ENCODE measurements at places on chromosomes 7 and 10. TPM values are rescaled to one million over a fixed set of nuclear protein-coding genes. Genes with fewer than 3 reads are reported as not detected.

GRCh38 chr7:73433924-73434700, 534 bp downstream of the FZD9 start:
- peaks cover 8% of the 10 kb centered on the region for H3K4me1 ChIP-seq
- H3K4me3 ChIP-seq, result peak overlapping the region; percentile 42
- no peaks in the 10 kb centered on the region for H3K36me3 ChIP-seq

DNA sequence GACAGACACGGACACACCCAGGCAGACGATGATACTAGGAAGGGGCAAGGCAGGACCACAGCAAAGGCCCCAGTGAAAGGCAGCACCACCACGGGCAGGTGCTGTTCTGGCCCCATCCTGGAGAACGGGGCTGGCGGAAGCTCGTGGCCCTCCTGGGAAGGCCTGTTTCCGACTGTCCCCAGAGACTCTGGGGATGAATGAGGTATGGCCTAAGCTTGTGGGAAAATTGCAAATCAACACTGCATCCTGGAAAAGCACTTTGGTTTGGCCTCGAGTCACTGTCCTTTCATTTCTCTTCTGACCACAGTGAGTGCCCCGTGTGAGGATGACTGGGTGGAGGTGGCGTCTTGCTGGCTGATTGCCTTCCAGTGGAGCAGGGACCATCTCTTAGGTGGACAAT, 81.6 kb upstream of the ANLN start:
- H3K36me3 ChIP-seq, result no peaks in the 10 kb centered on the region
- H3K4me1 ChIP-seq, result peaks cover 24% of the 10 kb centered on the region
- peaks cover 14% of the 10 kb centered on the region for H3K27me3 ChIP-seq
- no peak overlapping the region for H3K4me3 ChIP-seq
- no peak overlapping the region for H3K27ac ChIP-seq

DNA sequence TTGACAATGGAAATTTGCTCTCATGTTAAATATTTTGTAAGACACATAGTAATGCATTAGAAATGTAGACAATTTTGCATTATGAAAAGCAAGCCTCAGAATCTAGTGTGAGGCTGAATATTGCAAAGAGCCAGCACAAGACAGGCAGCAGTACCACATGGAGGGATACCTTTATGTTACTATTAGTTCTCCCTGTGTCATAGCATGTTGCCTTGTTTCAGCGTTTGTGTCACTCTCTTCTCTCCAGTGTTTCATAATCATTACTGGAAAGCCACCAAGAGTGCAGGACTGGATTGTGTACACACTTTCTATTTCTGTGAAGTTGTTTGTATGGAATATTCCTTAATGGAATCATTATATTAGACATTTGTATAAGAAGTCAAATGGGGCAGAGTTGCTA, 8.5 kb downstream of the AHR start:
- H3K4me1 ChIP-seq, result no peaks in the 10 kb centered on the region
- DNase-seq, result no peak
- no peak overlapping the region for H3K4me3 ChIP-seq
- H3K36me3 ChIP-seq, result no peaks in the 10 kb centered on the region
- H3K27ac ChIP-seq, result no peak overlapping the region
- H3K27me3 ChIP-seq, result no peaks in the 10 kb centered on the region

- DNase-seq, result no peak
- H3K4me1 ChIP-seq, result peaks cover 27% of the 10 kb centered on the region
- no peak overlapping the region for H3K27ac ChIP-seq
- no peaks in the 10 kb centered on the region for H3K36me3 ChIP-seq
These were observed 82.6 kb downstream of the DNMBP start for GRCh38 chr10:99926925-99927720.

DNA sequence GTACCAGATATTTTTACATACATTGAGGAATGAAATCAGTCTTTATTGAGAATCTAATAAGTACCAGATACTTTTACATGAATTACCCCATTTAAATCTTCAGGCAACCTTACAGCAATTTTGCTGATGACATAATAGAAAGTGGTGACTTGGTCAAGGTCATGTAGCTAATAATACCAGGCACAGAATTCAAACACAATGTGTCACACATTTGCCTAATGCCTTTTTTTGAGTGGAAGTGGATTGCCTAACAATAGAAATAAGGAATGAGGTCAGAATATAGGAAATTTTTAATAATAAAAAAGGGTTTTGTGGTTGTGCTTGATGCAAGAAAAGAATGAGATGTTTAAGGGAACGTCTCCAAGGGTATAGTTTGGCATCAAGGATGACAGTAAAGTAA, 466.6 kb upstream of the IGFBP3 start:
- H3K4me3 ChIP-seq, result no peak overlapping the region
- no peak for DNase-seq

- no peaks in the 10 kb centered on the region for H3K36me3 ChIP-seq
- no peak for DNase-seq
- H3K27me3 ChIP-seq, result no peaks in the 10 kb centered on the region
- no peak overlapping the region for H3K27ac ChIP-seq
These were observed 70.8 kb downstream of the CREB5 start for GRCh38 chr7:28483112-28483511.

- H3K27me3 ChIP-seq, result no peaks in the 10 kb centered on the region
- H3K36me3 ChIP-seq, result no peaks in the 10 kb centered on the region
- no peaks in the 10 kb centered on the region for H3K4me1 ChIP-seq
- H3K27ac ChIP-seq, result no peak overlapping the region
- peak; percentile 47 for DNase-seq
These were observed 23.4 kb downstream of the OR9A2 start for GRCh38 chr7:143003393-143004051.

SLC13A1 gene
- not detected for total RNA-seq

DNA sequence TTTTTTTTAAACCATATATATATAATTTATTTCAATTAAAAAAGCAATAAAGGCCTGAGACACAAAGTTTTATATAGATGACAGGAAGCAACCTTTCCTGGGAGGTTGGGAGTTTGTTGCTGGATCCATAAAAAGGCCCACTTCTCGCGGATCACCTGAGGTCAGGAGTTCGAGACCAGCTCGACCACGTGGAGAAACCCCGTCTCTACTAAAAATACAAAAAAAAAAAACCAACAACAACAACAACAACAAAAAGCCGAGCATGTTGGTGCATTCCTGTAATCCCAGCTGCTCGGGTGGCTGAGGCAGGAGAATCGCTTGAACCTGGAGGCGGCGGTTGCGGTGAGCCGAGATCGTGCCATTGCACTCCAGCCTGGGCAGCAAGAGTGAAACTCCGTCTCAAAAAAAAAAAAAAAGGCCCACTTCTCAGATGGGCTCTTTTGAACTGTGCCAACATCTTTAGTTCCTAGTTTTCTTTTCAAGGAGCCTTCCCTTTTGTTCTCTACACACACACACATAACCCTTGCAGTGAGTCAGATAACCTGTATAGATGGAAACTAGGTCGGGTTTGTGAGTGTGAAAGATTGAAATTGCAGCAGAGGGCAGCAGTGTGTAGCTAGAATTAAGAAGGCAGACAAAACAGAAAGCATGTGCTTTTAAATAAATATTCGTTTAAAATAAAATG, 1.2 kb upstream of the SMNDC1 start:
- peaks cover 9% of the 10 kb centered on the region for H3K4me1 ChIP-seq
- peak; percentile 71 for DNase-seq
- peaks cover 12% of the 10 kb centered on the region for H3K36me3 ChIP-seq
- no peaks in the 10 kb centered on the region for H3K27me3 ChIP-seq
- H3K27ac ChIP-seq, result peak overlapping the region; percentile 91
- H3K4me3 ChIP-seq, result no peak overlapping the region

GAD2 gene
- total RNA-seq, result 0.74 TPM

TBRG4 gene
- total RNA-seq, result 32.2 TPM

GRCh38 chr10:124348801-124349200, 69.9 kb downstream of the OAT start:
- DNase-seq, result no peak
- peaks cover 2% of the 10 kb centered on the region for H3K4me1 ChIP-seq
- H3K27me3 ChIP-seq, result no peaks in the 10 kb centered on the region
- H3K4me3 ChIP-seq, result no peak overlapping the region

ASIC3 gene
- 1.6 TPM for total RNA-seq

MYL10 gene
- not detected for total RNA-seq

HPS6 gene
- 22.8 TPM for total RNA-seq

GFRA1 gene
- total RNA-seq, result 14.0 TPM

WNT16 gene
- not detected for total RNA-seq

HOXA3 gene
- not detected for total RNA-seq

- H3K4me1 ChIP-seq, result peaks cover 9% of the 10 kb centered on the region
- no peak overlapping the region for H3K27ac ChIP-seq
- peak; percentile 48 for DNase-seq
- no peaks in the 10 kb centered on the region for H3K36me3 ChIP-seq
These were observed 501.6 kb downstream of the GALNT17 start for GRCh38 chr7:71633551-71634008.

PHF14 gene
- total RNA-seq, result 53.1 TPM

DNA sequence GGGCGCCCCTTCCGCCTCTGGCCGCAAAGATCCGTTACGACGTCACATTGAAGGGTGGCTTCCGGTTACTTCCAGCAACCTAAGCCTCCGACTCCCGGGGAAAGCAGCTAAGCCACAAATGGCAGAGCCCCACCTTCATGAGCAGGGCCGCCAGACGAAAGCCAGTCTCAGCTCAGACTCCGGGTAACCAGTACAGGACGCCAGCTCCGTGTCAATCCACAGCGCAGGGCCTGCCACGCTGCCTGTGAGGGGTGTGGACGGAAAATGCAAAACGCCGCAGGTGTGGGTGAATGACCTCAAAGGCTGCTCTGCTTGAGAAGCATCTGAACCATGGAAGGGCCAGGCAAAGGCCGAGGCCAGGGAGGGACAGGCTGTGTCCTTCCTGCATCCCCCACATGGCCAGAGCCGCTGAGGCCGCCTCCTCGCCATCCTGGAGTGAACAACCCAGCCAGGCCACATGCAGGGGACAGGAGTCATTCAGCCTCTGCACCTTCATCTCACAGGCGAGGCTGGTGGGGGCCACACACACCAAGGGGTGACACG, 53.5 kb upstream of the PPP2R2D start:
- DNase-seq, result no peak
- no peaks in the 10 kb centered on the region for H3K36me3 ChIP-seq
- no peak overlapping the region for H3K27ac ChIP-seq
- no peak overlapping the region for H3K4me3 ChIP-seq
- no peaks in the 10 kb centered on the region for H3K4me1 ChIP-seq

ADAMTS14 gene
- total RNA-seq, result not detected

- H3K27ac ChIP-seq, result peak overlapping the region; percentile 90
- H3K4me3 ChIP-seq, result peak overlapping the region; percentile 36
- peak; percentile 30 for DNase-seq
- no peaks in the 10 kb centered on the region for H3K36me3 ChIP-seq
- H3K4me1 ChIP-seq, result peaks cover 39% of the 10 kb centered on the region
These were observed 47.0 kb downstream of the KIAA1217 start for GRCh38 chr10:24255881-24256311.

- no peak overlapping the region for H3K27ac ChIP-seq
- no peaks in the 10 kb centered on the region for H3K27me3 ChIP-seq
- H3K36me3 ChIP-seq, result no peaks in the 10 kb centered on the region
- DNase-seq, result peak; percentile 3
- H3K4me3 ChIP-seq, result no peak overlapping the region
- no peaks in the 10 kb centered on the region for H3K4me1 ChIP-seq
These were observed 115.8 kb downstream of the MAGI2 start for GRCh38 chr7:79337717-79338116.

CALML3 gene
- total RNA-seq, result not detected

- H3K27ac ChIP-seq, result no peak overlapping the region
- H3K36me3 ChIP-seq, result no peaks in the 10 kb centered on the region
- no peak for DNase-seq
- H3K27me3 ChIP-seq, result no peaks in the 10 kb centered on the region
These were observed 294.9 kb upstream of the MKLN1 start for GRCh38 chr7:131032786-131033185.

TMEM236 gene
- total RNA-seq, result 0.06 TPM

DNA sequence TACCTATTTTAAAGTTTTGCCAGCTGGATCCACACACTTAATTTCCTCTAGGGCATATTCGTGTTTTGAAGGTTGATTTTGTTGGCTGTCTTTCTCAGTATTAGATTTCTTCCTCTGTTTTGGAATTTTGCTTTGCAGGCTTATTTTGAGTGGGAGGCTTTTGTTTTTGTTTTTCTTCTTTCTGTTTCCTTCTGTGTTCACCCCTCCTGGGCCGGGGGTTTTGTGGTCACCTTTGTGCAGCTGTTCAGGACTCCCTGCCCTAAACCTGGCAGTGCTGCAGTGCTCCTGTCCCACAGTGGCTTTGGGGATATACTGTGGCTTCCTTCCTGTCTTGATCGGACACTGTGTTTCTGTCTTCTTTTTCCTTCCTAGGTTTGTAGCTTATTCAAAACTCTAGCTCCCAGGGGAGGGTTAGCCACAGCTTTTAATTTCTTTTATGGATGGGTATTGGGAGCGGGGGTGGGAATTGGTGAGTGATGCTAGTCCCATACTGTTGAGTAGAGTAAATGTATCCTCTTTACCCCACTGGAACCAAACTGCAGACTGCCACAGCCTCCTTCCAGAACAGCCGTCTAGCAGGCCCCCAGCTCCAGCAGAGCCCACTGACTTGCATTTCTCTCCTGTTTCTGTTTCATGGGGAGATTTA, 228.7 kb upstream of the FZD8 start:
- H3K4me3 ChIP-seq, result no peak overlapping the region
- no peak overlapping the region for H3K27ac ChIP-seq
- H3K36me3 ChIP-seq, result no peaks in the 10 kb centered on the region
